ENCODE measurements at places on chromosomes 11 and 22. TPM values are rescaled to one million over a fixed set of nuclear protein-coding genes. Genes with fewer than 3 reads are reported as not detected.
A peak's percentile ranks its signal among the peaks of the same experiment; 100 is the strongest.

The MS4A7 gene
- 7.4 TPM for total RNA-seq

GRCh38 chr11:60193687-60194433 is 11.0 kb upstream of the MS4A6A start:
- no peaks in the 10 kb centered on the region for H3K27me3 ChIP-seq
- no peaks in the 10 kb centered on the region for H3K4me1 ChIP-seq
- H3K4me3 ChIP-seq = no peak overlapping the region
- peak; percentile 51 for DNase-seq
- no peaks in the 10 kb centered on the region for H3K36me3 ChIP-seq

The SLC22A6 gene
- not detected for total RNA-seq

GRCh38 chr22:50274311-50274710 is 4.1 kb upstream of the MAPK11 start:
- H3K4me3 ChIP-seq = no peak overlapping the region
- H3K4me1 ChIP-seq = peaks cover 27% of the 10 kb centered on the region
- no peak overlapping the region for H3K27ac ChIP-seq
- DNase-seq = peak; percentile 65
- H3K36me3 ChIP-seq = peaks cover 43% of the 10 kb centered on the region

The NXPE1 gene
- not detected for total RNA-seq

- no peaks in the 10 kb centered on the region for H3K4me1 ChIP-seq
- no peak for DNase-seq
- H3K27me3 ChIP-seq = no peaks in the 10 kb centered on the region
- H3K4me3 ChIP-seq = no peak overlapping the region
Observed at GRCh38 chr11:104776501-104777170, 121.6 kb downstream of the CASP12 start.

The LMNTD2 gene
- total RNA-seq = 0.22 TPM

GRCh38 chr11:50423208-50423607 is 390.5 kb downstream of the OR4C45 start:
- H3K27ac ChIP-seq = no peak overlapping the region
- H3K4me3 ChIP-seq = no peak overlapping the region
- DNase-seq = no peak
- H3K36me3 ChIP-seq = no peaks in the 10 kb centered on the region
- H3K27me3 ChIP-seq = no peaks in the 10 kb centered on the region

The CD248 gene
- total RNA-seq = 24.5 TPM

- H3K4me1 ChIP-seq = no peaks in the 10 kb centered on the region
- DNase-seq = no peak
- peaks cover 5% of the 10 kb centered on the region for H3K27me3 ChIP-seq
- no peak overlapping the region for H3K27ac ChIP-seq
Observed at GRCh38 chr22:47270463-47271135, 508.1 kb downstream of the TBC1D22A start.

The KLHL35 gene
- total RNA-seq = 3.6 TPM

DNA sequence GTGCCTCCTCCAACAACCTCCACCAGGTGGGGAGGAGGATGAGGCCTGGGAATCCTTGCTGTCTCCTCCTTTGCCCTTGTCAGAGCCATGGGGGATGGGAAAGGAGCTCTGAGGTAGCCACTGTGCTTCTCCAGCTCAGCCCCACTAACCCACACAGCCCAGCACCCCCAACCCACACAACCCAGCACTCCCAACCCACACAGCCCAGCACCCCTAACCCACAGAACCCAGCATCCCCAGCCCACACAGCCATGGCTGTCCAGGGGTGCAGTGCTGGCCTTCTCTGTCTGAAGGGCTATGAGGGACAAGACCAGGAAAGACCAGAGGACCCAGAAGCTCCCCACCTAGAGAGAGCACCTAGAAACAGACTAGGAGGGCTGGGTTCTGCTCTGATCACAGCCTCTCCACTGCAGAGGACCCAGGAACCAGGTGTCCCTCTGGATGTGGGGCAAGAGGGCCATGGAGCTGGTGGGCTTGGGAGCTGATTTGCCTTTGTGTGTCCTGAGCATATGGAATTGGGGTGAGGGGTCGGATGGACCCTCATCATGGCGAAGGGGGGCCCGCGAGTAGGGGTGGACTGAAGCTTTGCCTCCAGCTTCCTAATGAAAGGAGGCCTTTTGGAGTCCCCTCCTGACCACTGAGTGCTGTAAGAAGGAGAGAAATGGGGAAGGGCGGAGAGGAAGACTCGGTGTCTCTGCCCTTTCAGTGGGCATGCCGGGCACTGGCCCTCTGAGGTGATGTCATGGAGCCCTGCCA is 117.6 kb upstream of the THY1 start:
- H3K36me3 ChIP-seq = no peaks in the 10 kb centered on the region
- peaks cover 3% of the 10 kb centered on the region for H3K27me3 ChIP-seq
- no peak overlapping the region for H3K4me3 ChIP-seq
- H3K27ac ChIP-seq = no peak overlapping the region
- H3K4me1 ChIP-seq = no peaks in the 10 kb centered on the region

GRCh38 chr22:20814221-20814808 is 40.4 kb downstream of the SERPIND1 start:
- no peak overlapping the region for H3K4me3 ChIP-seq
- H3K27ac ChIP-seq = no peak overlapping the region
- H3K36me3 ChIP-seq = peaks cover 51% of the 10 kb centered on the region

DNA sequence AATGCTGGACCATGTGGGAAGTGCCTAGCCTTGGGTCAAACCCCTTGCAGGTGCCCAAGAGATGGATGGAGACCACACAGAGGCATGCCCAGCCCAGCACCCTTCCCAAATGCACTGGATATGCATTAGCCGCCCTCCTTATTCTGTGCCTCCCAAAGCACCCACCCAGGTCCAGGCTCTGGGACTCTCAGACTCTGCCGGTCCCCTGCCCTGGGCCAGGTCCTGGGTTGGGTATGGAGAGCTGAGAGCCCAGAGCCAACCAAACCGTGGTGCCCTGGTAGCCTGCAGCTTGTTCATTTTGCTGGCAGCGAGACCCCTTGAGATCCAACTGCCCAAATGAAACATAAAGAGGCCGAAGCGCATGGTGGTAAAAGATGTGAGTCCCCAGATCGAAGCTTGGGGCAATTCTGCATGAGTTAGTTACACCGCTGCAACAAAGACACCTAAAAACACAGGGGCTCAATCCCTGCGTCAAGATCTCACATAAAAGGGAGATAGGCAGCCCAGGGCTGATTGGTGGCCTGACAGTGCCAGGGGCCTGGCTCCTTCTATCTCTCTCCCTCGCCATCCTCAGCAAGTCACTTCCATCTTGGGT is 61.5 kb downstream of the MYEOV start:
- H3K4me1 ChIP-seq = peaks cover 3% of the 10 kb centered on the region
- H3K4me3 ChIP-seq = no peak overlapping the region

- H3K36me3 ChIP-seq = no peaks in the 10 kb centered on the region
- DNase-seq = no peak
- no peaks in the 10 kb centered on the region for H3K4me1 ChIP-seq
- H3K27ac ChIP-seq = no peak overlapping the region
- no peak overlapping the region for H3K4me3 ChIP-seq
Observed at GRCh38 chr22:34943830-34944229, 122.1 kb upstream of the ISX start.

- peak overlapping the region; percentile 74 for H3K27ac ChIP-seq
- peak; percentile 86 for DNase-seq
- no peak overlapping the region for H3K4me3 ChIP-seq
- H3K36me3 ChIP-seq = peaks cover 3% of the 10 kb centered on the region
- H3K4me1 ChIP-seq = peaks cover 30% of the 10 kb centered on the region
Observed at GRCh38 chr11:86919557-86920210, 35.5 kb downstream of the FZD4 start.

The MYBPC3 gene
- total RNA-seq = 0.13 TPM

DNA sequence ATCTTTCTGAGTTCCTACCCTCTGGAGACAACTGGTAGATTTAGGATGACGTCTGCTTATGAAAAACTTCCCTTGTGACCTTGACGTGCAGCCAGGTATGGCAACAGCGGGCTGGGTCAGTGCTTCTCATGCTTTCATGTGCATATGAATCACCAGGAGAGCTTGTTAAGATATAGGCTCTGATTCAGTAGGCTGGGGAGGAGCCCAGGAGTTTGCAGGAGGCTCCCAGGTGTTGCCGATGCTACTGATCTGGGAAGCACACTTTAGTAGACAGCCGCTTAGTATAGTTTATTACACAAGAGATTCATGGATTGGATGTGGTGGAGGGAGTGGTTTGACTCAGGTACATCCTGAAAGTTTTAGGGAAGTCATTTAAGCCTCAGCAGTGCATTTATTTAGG is 23.8 kb downstream of the DIXDC1 start:
- H3K27ac ChIP-seq = no peak overlapping the region
- no peak overlapping the region for H3K4me3 ChIP-seq
- no peaks in the 10 kb centered on the region for H3K36me3 ChIP-seq
- peaks cover 21% of the 10 kb centered on the region for H3K4me1 ChIP-seq
